ENCODE measurements at places on chromosomes 3 and 15.

- DNase-seq: no peak
Measured at GRCh38 chr3:108088697-108089096, 2.1 kb downstream of the CD47 start.

- DNase-seq: no peak
Measured at GRCh38 chr15:32956711-32957110, 237.8 kb downstream of the FMN1 start.

DNA sequence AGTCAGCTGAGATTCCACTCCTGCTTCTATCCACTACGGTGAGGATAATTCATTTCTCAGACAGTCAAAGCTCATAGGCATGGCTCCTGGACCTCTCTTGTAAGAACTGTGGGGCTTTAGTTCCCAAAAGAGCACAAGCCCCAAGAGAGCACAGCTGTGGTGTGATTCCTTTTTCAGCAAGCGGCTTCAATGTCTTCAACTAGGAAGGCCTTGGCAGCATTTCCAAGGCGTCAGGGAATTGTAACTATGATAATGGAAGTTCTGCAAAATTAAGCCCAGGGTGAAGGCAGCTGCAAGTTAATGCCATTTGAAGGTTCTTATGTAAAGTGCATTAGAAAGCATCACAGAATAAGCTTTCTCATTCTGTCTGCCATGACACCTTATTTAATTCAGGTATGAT is 657.1 kb downstream of the GRM7 start:
- no peak for DNase-seq

DNA sequence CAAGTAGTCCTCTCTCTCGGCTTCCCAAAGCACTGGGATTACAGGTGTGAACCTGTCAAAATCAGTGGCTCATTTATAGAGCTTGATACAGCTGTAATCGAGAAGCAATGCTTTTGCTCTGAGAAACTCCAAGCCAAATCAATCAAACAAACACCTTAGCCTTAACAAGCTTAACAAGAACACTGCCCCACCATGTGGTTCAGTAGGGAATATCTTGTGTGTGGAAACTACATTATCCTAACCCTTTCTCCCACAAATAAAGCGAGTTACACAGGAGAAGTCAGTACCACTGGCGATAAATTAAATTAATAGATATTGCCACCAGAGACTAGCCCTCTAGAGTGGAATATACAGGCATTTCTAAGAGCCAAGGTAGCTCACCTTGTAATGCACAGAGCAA is 13.9 kb downstream of the CDAN1 start:
- DNase-seq: no peak

DNA sequence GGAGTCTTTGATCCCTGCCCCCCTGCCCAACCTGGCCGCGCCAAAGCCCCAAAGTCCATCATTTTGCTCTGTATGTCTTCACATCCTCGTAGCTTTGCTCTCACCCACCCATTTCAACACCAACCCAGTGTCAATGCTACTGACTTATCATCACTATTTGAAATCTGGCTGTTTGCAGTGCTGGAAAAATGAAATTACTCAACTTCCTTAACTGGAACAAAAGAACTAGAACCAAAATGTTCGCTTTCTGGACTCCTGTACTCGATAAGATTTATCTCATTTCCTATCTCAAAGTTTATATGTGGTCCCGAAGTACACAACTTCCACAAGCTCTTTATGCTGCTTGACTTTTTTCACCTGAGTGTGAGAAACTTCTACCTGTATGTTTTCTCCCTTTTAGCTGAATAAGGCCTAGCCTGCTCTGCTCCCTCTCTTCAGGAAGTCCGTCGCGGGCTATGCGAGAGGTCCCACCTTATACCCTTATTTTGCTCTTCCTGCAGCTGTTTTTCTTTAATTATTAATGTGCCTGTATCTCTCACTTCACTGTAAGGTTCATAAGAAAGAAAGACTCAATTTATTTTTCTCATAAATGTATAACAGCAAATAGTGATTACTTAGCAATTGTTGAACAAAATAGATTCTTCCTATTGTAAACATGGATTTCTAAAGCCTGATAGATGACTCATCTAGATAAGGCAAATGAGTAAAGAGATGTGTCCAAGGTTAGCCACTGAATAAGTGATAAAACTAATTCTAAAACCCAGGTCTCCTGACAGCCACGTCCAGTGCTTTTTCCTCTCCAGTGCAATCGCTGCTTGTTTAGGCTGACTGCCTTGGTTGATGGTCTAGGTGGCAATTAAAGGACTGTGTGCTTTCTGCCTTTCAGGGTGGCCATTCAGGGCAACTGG is 464.1 kb upstream of the TPRG1 start:
- no peak for DNase-seq

GRCh38 chr3:160953686-160954085 is 151.5 kb downstream of the B3GALNT1 start:
- no peak for DNase-seq

- peak; percentile 94 for DNase-seq
Measured at GRCh38 chr15:64893481-64894394, 18.0 kb upstream of the ANKDD1A start.

DNA sequence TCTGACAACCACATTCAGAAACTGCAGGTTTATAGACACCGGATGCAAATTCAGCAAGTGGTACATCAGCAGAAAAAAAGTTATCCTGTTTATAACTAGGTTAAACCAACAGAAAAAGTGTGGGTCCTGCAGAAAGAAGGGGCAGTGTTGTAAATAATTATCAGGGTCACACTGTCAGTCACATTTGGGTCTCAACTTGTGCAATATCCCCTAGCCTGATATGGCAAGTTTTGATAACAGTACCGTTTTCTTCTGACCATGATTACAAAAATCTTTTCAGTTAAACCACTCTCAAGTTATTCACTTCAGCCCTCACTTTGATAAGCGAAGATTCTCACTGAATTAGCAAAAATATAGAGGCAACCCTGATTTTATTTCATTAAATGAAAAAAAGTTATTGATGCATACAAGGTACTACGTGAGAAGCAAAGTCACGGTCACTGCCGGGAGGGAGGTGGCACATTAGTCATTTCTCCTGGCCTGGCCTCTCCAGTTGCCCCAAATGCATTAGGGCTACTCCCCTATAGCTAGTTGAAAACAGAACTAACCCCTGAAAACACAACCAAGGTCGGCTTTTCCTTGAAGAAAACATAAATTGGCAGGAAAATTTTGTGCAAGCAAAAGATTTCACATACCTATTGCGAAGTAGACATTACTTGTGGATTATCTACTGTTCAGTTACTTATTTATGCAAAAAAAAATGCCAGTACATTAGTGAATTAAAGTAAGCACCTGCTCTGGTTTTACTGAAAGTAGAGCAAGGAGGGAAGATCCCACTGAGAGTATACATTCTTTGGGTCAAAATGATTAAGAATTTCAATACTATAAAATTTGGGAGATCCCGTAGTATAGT is 28.6 kb downstream of the IL5RA start:
- no peak for DNase-seq

- DNase-seq: no peak
Measured at GRCh38 chr3:56107157-56107556, 361.1 kb downstream of the ERC2 start.

DNA sequence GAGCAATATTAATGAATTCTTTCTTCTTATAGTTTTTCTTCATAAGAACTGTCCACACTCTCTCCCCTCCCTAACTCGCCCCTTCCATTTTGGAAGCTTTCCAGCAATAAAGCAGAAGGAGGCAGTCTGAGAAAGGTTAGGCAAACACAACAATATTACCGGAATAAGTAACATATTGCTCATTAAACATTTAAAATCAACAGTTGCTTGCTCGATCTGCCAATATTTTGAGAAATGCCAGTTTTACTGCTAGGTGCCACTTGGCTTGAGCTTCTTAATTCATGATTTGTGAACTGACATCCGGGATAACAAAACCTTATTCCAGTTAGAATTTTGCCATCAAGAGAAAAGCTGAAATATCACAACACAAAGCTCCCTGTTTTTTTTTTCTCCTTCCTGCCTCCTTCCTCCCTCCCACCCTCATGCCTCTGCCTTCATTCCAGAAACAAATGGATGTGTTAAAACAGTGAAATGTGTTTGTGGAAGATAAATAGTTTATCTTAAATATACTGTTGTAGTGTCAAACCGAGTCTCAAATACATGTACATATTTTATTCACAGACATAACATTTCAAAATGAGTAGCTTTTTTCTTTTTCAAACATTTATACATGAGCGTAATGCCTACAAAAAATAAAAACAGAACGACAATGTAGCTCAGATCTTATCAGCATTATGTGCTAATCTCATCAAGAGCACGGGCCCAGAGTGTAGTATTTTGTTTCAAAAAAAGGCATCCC is 253.7 kb downstream of the GAP43 start:
- no peak for DNase-seq

- no peak for DNase-seq
Measured at GRCh38 chr15:85706779-85707518, 87.8 kb downstream of the KLHL25 start.

Data from stimulated activated CD8-positive, alpha-beta memory T cell treated with anti-CD3 and anti-CD28 coated beads, Interleukin-2, amount 100 ng/mL, for 48 hours (primary cell).